ENCODE measurements at places on chromosomes 5 and 9. TPM values are rescaled to one million over a fixed set of nuclear protein-coding genes. Genes with fewer than 3 reads are reported as not detected.

CYSRT1 gene
- polyA plus RNA-seq: not detected

MAPKAP1 gene
- 53.2 TPM for polyA plus RNA-seq

GRCh38 chr5:65835191-65835590 is 91.2 kb upstream of the ERBIN start:
- H3K27ac ChIP-seq: no peak overlapping the region
- H3K27me3 ChIP-seq: no peaks in the 10 kb centered on the region
- H3K36me3 ChIP-seq: no peaks in the 10 kb centered on the region
- no peak for DNase-seq
- no peak overlapping the region for H3K4me3 ChIP-seq

- H3K27ac ChIP-seq: no peak overlapping the region
- H3K4me3 ChIP-seq: no peak overlapping the region
- no peaks in the 10 kb centered on the region for H3K36me3 ChIP-seq
Observed at GRCh38 chr9:78023003-78023741, 8.4 kb downstream of the GNAQ start.

GRCh38 chr9:14813336-14814248 is 91.1 kb upstream of the CER1 start:
- H3K4me3 ChIP-seq: no peak overlapping the region
- no peak overlapping the region for H3K27ac ChIP-seq
- peaks cover 3% of the 10 kb centered on the region for H3K27me3 ChIP-seq
- DNase-seq: no peak
- H3K4me1 ChIP-seq: no peaks in the 10 kb centered on the region
- H3K36me3 ChIP-seq: no peaks in the 10 kb centered on the region

DNA sequence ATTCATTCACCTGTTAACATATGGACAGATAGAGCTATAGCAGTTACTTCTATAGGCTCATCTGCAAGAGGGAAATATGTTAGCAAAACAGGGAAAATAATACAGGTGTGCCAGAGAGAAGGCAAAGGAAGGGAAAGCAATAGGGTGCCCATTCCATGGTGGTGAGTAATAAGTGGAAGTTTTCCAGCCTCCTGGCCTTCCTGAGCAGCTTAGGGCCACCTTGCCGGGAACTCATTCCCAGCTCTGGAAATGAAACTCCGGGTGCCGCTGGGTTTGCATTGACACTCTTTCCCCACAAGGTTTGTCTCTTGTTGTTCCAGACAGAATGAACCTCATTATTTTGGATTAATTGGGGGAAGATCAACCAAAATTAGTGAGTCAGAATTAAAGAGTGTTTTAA is 58.4 kb downstream of the SLC1A3 start:
- H3K4me3 ChIP-seq: no peak overlapping the region
- no peak for DNase-seq
- H3K27me3 ChIP-seq: no peaks in the 10 kb centered on the region
- no peak overlapping the region for H3K27ac ChIP-seq
- H3K36me3 ChIP-seq: no peaks in the 10 kb centered on the region
- no peaks in the 10 kb centered on the region for H3K4me1 ChIP-seq

- peak; percentile 40 for DNase-seq
- peaks cover 8% of the 10 kb centered on the region for H3K27me3 ChIP-seq
- H3K27ac ChIP-seq: no peak overlapping the region
- H3K4me1 ChIP-seq: no peaks in the 10 kb centered on the region
Observed at GRCh38 chr9:34929506-34930102, 28.5 kb upstream of the PHF24 start.

GRCh38 chr5:170408226-170408625 is 19.1 kb upstream of the KCNMB1 start:
- H3K36me3 ChIP-seq: no peaks in the 10 kb centered on the region
- no peak overlapping the region for H3K4me3 ChIP-seq
- H3K27ac ChIP-seq: no peak overlapping the region
- no peaks in the 10 kb centered on the region for H3K27me3 ChIP-seq
- no peaks in the 10 kb centered on the region for H3K4me1 ChIP-seq
- DNase-seq: no peak

GRCh38 chr9:95409650-95410426 is 92.3 kb upstream of the FANCC start:
- no peaks in the 10 kb centered on the region for H3K36me3 ChIP-seq
- no peaks in the 10 kb centered on the region for H3K4me1 ChIP-seq
- no peaks in the 10 kb centered on the region for H3K27me3 ChIP-seq
- no peak for DNase-seq
